Iris pigment epithelial cell (primary cell): ENCODE measurements at places on chromosomes 7 and 10.

DNA sequence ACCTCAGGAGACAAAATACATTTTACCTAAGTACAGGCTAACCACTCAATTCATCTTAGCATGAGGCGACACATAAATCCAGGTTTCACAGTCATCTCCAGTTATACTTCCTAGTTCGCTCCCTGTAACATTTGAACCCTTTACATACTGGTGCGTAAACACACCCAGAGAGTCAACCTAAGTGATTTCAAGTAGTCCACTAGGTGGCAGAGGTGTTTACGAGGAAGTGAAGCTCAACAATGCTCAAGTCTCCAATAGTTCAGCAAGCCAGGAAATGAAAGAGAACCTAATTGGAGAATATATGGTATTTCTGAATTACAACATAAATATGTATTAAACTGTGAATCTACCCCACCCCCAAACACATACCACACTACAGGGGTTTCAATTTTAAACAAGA lies 76.3 kb upstream of the ABCB5 start:
- no peak for DNase-seq

GRCh38 chr10:69835875-69836730 lies 34.4 kb downstream of the COL13A1 start:
- no peak for DNase-seq

DNA sequence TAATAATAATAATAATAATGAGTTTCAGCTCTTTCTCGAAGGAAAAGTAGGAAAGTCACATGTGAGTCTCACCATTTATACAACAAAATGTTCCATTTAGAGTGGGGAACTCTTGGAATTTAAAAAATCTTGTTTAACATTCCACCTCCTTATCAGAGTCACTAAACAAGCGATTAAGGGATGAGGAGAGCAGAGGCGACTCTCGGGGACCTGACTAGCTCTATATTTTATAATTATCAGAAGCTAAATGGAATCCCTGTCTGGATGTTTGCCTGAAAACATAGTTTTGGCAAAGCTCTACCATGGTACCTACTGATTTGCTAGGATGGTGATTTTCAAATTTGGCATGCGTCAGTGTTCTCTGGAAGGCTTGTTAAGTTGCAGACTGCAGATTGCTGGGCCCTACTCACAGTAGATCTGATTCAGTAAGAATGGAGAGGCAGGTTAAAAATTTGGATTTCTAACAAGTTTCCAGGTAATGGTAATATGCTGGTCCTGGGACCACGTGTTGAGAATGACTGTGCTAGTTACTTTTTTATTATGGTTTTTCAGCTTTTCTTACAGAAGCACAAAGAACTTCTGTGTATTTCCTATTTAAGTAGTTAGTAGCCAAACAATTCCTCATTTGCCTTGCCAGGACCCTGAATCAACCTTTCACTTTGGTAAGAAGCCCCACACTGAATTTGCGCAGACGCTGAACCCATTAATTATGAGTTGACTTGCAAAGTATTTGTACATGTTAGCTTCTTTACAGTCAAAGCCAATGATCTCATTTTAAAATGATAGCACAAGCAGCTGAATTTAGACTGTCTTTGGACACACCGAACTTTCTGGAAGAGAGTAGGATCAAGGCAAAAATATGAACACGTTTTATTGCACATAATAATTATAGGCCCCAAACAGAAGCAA lies 39.5 kb downstream of the CPED1 start:
- DNase-seq, result no peak

GRCh38 chr10:86102031-86102430 lies 264.6 kb downstream of the GRID1 start:
- DNase-seq, result no peak

DNA sequence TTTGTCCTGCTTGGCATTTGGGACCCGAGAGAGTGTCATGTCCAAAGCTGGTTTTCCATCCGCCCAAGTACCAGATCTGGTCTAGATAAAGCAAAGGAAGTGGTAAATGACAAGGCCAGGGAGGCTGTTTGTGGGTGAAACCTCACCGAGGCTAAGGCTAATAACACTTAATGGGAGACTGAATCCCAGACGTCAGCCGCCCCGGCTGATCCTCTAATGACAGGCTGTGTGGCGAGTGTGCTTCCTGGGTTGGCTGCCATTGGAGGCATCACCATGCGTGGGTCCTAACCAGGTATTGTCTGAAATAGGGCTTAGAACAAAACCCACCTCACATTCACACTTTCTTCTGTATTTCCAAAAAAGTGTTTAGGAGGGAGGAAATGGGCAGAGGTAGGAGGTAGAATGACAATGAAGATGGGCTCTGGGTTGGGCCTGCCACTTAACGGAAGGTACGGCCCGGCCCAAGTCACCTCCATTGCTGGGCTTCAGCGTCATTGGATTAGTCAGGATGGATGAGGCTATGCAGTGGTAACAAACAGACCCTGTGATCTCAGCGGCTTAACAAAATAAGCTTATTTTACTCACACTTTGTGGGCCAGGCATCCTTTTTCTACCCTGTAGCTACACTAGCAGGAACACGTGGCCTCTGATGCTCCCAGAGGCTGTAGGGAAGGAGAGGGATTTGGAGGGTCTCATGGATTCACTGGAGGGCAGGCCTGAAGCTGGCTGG lies 59.7 kb downstream of the PROSER2 start:
- DNase-seq, result no peak
